ENCODE measurements at places on chromosomes 3 and 15. TPM values are rescaled to one million over a fixed set of nuclear protein-coding genes. Genes with fewer than 3 reads are reported as not detected.

The BOC gene
- 1.5 TPM for total RNA-seq

GRCh38 chr15:70234256-70234905 lies 136.7 kb upstream of the TLE3 start:
- no peak overlapping the region for H3K27ac ChIP-seq
- no peaks in the 10 kb centered on the region for H3K4me1 ChIP-seq
- no peak overlapping the region for H3K4me3 ChIP-seq

The TUSC7 gene
- total RNA-seq: not detected

DNA sequence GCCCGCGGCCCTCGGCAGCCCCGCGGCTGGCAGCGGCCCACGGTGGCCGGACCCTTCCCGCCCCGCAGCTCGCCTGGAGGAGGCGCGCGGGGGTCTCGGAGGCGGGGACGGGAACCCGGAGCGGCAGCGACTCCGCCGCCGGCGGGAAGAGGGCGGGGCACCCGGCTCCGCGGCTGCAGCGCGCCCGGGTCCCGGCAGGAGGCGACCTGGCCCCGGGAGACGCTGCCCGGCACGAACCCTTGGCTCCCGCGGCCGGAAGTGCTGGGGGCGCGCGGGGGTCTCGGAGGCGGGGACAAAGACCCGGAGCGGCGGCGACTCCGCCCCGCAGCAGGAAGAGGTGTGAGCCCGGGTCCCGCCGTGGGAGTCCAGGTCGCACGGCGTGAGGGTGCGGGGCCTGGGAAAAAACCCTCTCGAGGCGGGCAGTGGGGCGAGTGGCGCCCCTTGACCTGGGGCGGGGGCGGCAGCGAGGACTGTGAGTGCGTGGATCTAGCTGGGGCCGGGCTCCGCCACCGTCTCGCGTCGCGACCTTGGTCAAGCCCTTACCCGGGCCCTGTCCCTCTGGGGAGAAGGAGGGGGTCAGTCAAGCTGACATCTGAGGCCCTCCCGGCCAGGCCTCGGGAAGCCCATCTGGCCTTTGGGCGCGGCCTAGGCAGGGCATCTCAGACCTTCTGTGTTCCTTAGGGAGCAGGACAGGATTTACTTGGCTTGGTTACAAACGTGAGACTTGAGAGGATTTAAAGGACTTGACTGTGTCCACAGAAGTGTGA lies at the start of gene CIB2:
Gene CIB2 (minus strand): TSS at position 151 of the 767 bp plus-strand sequence. CDS start 230 bp downstream, outside the sequence.
- no peaks in the 10 kb centered on the region for H3K36me3 ChIP-seq
- H3K4me1 ChIP-seq: peaks cover 5% of the 10 kb centered on the region
- peak within 1 kb of the TSS; percentile 52 for H3K4me3 ChIP-seq
- H3K27ac ChIP-seq: peak within 1 kb of the TSS; percentile 33

- no peaks in the 10 kb centered on the region for H3K27me3 ChIP-seq
- DNase-seq: no peak
- no peaks in the 10 kb centered on the region for H3K36me3 ChIP-seq
Measured at GRCh38 chr3:76267851-76268380, 482.6 kb upstream of the ZNF717 start.

DNA sequence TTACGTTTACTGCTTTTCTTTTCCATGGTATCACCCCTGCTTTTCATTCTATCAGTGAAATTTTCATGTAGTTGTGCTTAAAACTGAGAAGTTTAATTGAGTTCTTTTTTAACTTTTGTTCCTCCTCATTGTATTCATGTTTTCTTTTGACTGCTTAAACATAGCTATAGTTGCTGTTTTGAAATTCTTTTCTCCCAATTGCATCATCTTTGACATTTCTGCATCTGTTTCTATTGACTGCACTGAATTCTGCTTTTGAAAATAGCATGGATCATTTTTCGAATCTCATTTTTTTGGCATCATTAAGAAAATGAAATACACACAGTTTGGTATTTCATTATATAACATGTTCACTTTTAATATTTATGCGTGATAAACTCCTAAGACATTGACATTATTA lies 694.9 kb downstream of the MECOM start:
- no peak overlapping the region for H3K4me3 ChIP-seq
- no peaks in the 10 kb centered on the region for H3K27me3 ChIP-seq
- no peak overlapping the region for H3K27ac ChIP-seq
- DNase-seq: no peak
- no peaks in the 10 kb centered on the region for H3K36me3 ChIP-seq
- no peaks in the 10 kb centered on the region for H3K4me1 ChIP-seq

- H3K36me3 ChIP-seq: no peaks in the 10 kb centered on the region
- H3K27ac ChIP-seq: no peak overlapping the region
- H3K4me3 ChIP-seq: no peak overlapping the region
- DNase-seq: no peak
Measured at GRCh38 chr15:77834276-77834990, 201.7 kb upstream of the LINGO1 start.

The MESP2 gene
- not detected for total RNA-seq

GRCh38 chr3:15801298-15801697 lies 3.5 kb upstream of the ANKRD28 start:
- H3K4me3 ChIP-seq: no peak overlapping the region
- H3K27ac ChIP-seq: no peak overlapping the region
- no peak for DNase-seq
- no peaks in the 10 kb centered on the region for H3K27me3 ChIP-seq

The C3orf22 gene
- total RNA-seq: not detected

DNA sequence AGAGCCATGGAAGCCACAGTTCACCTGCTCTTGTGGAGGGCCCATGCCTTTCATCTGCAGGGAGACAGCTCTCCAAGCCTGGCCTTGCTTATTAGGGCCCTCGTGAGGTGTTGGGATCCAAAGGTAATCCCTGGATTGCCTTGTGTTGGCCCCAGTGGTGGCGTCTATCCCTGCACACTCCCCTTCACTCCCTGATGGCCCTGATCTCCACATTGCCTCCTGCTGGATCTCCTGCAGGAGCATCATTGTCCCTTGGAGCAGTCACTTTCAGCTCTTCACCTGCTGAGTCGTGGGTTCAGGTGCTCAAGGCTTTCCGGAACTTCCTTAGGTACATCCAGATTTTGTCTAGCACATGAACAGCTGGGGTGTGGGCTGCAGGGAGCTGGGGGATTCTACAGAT lies 7.0 kb downstream of the PPCDC start:
- H3K4me3 ChIP-seq: no peak overlapping the region
- DNase-seq: no peak
- H3K36me3 ChIP-seq: no peaks in the 10 kb centered on the region
- peaks cover 7% of the 10 kb centered on the region for H3K4me1 ChIP-seq

GRCh38 chr3:156533205-156533604 lies 21.7 kb downstream of the SSR3 start:
- H3K27ac ChIP-seq: no peak overlapping the region
- peaks cover 4% of the 10 kb centered on the region for H3K36me3 ChIP-seq
- H3K27me3 ChIP-seq: no peaks in the 10 kb centered on the region
- DNase-seq: no peak
- H3K4me1 ChIP-seq: peaks cover 8% of the 10 kb centered on the region

The MUSTN1 gene
- total RNA-seq: 12.1 TPM

The TNFAIP8L3 gene
- total RNA-seq: 4.9 TPM

DNA sequence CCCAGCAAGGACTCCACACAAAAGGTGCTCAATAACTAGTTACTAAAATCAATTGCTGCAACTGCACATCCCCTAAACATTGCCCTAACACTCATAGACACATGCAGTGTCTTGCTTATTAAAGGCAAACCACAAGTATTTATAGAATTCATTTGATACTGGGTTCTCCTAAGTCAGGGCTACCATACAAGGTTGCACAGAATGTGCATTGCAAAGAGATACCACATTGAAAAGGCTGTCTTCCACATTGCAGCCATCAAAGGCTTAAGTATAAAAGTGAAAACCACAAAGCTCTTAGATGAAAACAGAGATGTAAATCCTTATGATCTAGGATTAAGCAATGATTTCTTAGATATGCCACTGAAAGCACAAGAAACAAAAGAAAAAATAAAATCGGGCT lies 33.6 kb upstream of the TOPAZ1 start:
- H3K4me1 ChIP-seq: no peaks in the 10 kb centered on the region
- no peak for DNase-seq
- no peak overlapping the region for H3K4me3 ChIP-seq
- H3K27me3 ChIP-seq: no peaks in the 10 kb centered on the region

DNA sequence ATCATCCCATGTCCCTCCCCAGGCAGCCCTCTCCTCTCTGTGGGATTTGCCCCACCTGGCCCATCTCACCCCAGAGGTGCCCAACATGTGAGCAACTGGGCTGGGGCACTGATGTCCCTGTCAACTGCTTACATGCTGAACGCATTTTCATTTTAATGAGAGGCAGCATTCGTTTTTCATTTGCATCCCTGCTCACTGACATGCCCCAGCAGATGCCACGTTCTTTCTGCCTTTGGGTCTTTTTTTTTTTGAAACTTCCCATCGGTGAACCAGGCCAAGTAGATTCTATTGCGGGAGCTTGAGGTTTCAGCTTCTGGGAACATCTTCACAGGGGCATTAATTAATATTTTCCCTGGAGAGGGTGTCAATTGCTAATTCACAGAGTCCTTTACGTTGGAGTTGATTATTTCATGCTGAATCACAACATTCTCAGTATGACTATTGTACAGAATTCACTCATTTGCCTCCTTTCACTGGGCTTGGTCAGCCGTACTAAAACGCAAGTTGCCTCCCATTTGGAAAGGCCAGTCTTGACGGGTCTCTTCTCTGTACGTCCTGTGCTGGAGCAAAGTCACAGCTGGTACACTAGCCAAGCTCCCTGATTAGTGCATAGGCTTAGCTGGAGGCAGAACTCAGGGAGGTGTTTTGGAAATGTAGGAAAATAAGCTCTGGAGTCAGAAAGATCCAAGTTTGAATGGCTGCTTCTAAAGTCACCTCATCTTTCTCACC lies 69.8 kb downstream of the CHRNA7 start:
- no peaks in the 10 kb centered on the region for H3K27me3 ChIP-seq
- no peak overlapping the region for H3K27ac ChIP-seq
- no peak overlapping the region for H3K4me3 ChIP-seq
- no peaks in the 10 kb centered on the region for H3K4me1 ChIP-seq
- no peaks in the 10 kb centered on the region for H3K36me3 ChIP-seq

All from liver (tissue), 10 donors.